ENCODE measurements at places on chromosomes 5 and 9. TPM values are rescaled to one million over a fixed set of nuclear protein-coding genes. Genes with fewer than 3 reads are reported as not detected.
A peak's percentile ranks its signal among the peaks of the same experiment; 100 is the strongest.

DNA sequence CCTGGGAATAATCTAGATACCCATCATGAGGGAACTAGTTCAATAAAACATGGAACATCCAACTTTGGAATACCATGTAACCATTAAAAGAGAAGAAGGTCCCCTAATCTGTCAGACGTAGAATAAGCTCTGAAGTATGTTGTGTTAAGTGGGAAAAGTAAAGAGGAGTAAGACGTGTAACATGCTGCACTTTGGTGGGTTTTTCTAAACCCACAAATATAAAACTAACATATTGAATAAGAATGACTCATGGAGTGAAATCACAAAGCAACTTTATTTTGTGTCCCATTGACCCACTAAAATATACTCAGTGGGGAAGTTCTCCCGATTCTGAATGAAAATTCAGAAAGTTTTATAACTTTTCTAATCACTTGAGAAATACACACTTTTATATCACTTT lies 67.9 kb upstream of the PIK3R1 start:
- ATAC-seq, result peak; percentile 60

DNA sequence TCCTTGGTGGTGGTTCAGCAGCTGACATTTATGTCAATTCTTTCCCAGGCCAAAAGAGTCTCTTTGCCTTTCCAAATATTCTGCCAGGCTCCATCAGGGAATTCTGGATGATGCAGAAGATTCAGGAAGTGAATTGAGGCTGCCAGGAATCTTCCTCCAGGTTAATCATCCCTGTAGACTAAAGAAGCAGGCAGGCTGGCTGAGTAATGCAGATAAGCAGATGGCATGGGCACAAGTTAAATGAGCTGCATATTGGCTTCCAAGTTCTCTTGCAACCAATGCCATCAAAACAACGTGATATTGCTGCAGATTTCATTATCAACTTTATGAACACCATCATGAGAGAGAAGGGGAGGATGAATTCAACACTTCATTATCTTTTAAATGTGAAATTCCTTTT lies 324.5 kb downstream of the KCNN2 start:
- ATAC-seq, result no peak

- ATAC-seq, result no peak
Measured at GRCh38 chr5:90173299-90174030, 236.1 kb downstream of the CETN3 start.

DNA sequence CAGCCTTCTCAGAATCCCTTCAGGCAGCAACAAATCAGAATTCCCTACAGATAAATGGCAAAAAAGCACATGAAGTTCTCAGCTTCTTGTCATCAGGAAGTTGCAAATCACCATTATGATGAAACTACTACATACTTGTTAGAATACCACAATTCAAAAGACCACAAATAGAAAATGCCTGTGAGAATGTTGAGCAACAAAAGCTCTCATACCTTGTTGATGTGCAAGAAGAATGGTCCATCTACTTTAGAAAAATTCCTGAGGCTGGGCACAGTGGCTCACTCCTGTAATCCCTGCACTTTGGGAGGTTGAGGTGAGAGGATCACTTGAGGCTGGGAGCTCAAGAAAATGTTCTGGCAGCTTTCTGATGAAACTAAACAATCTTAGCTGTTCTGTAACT lies 278.1 kb downstream of the ICE1 start:
- no peak for ATAC-seq

DNA sequence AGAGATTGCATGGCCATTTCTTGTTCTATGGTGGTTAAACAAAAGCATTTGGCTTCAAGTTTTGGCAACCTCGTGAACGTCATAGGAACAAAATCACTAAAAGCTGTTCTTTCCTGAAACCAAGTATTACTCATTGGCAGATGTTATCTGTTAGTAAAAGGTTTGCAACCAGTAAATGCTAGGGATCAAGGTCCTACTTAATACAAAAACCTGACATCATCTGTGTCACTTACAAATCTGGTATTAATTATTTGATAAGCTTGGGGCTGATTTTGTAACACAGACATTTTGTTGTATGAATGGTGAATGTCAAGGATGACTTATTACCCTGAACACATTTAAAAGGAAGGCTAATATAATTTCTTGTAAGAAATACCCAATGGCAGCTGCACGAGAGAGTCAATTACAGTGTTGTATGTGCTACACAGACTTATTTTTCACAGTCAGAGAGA lies 486.4 kb upstream of the ZNF608 start:
- no peak for ATAC-seq

DNA sequence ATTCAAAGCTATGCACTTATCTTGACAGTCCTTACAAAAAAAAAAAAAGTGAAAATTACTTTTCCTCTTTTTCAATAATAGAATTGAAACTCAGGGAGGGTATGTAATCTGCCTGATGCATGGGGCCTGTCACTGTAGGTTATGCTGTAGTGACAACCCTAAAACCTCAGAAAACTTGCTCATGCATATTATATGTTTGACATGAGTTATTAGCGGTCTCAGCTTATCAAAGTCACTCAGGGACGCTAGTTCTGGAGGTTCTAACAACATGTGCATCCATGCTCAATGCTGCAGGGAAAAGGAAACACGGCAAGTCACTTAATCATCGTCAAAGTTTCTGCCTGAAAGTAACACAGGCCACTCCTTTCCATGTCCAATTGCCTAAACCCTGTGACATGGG lies 78.4 kb upstream of the TMEM252 start:
- ATAC-seq, result no peak

ZDHHC11B gene
- total RNA-seq, result 0.30 TPM

TMEM174 gene
- not detected for total RNA-seq
